ENCODE measurements at places on chromosomes 3 and 15. TPM values are rescaled to one million over a fixed set of nuclear protein-coding genes. Genes with fewer than 3 reads are reported as not detected.

DNA sequence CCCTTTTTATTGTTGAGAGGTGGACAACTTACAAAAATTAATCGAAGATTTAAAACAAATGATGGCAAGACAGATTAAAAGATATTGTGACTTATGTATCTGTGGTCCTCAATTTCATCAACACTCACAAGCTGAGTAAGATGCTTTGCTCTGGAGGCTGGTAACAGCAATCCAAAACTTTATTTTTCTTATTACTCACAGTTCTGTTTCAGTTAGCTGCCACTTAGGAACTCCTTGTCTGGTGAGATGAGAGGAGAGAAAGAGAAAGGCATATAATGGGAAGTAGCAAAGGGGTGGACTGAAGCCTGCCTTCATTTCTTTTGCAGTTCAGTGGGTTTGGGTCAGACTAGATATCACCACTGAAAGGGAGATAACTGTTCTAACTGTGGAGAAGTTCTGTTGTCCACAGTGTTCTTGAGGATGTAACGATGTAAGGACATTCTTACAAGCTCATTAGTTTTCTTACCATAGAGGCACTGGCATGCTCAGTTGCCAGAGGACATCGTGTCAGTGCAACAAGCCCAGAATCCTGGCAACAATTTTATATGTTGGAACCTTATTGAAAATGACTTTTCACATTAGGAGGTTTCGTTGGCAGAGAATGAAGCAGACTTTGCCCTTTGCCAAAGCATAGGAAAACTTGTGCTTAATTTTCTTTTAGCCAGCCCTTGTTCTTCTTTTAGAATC lies 93.6 kb downstream of the PLCL2 start:
- no peak for DNase-seq

DNA sequence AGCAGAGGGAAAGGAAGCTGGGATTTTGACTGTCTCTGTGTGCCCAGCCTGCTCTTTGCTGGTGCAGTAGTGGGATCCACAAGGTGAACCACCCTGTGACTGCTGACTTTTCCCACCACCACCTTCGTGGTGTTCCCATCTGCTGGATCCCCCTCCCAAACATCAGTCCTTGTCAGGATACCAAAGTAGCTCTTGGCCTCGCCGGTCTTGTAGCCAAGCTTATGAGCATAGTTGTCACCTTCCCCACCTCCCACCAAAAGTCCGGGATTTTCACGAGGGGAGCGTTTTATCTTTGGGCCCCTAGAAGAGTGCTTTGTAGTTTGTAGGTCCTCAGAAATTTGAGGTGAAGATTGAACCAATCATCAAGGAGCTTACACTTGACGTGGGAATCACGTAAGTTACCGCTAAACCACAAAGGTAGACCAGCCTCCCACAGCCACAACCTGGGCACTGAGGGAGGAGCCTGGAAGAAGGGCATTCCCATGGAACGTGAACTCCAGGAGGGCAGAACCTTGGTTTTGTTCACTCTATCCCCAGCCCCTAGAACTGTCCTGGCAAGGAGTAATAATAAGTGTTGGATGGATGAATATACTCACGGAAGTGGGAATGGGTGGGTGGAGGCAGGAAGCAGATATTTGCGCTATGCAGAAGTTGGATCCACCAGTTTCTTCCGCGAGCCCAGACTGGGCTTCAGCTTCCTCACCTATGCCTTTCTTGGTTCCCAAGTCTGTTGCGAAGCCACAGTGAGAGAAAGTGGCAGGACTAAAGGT lies 814 bp upstream of the TEX264 start:
- DNase-seq, result no peak

DNA sequence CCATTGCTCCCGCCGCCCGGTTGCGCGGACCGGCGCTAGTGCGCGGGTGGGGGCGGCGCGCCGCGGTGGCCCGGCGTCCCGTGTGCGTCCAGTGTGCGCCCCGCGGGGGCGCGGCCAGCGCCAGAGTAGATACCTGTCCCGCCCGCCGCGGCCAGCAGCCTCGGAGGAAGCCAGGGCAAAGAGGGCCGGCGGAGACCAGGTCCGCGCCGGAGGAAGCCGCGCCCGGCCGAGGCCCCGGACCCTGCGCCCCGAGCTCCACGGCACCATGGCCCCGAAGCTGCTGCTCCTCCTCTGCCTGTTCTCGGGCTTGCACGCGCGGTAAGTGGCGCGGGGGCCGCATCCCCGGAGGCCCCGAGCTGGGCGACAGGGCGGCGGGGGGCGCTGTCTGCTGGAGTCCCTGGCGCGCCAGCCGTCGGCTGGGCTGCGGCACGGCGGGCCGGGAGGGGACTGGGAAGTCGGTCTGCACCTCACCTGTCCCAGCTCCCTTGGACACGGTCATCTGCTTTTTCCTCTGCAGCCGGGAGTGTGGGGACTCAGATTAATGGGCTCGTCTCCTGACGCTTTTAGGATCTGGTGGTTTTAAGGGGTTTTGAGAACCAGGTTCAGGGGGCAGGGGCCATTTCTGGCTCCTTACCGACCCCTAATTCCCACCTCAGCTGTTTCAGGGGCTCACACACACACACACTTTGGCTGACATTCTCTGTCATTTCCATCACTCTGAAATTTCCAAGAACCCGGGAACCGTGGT lies 464 bp downstream of the GABRG3 start:
- no peak for DNase-seq

DNA sequence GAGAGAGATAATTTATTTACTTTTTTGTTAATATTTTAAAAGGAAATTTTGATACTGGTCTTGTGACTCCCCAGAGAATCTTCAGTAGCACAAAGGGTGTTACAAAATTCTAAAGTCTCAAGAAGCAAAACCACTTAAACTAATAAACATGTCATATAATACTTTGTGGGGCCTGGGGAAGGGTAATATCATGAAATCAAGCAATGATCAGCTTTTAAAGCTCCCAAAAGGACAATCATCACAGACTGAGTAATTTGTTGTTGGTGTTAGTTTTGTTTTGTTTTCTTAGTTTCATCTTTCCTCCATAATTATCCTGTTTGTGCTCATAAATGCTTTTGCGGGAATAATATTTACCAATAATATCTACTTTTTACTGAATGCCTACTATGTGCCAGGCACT lies 55.0 kb downstream of the TMEM212 start:
- DNase-seq, result no peak

DNA sequence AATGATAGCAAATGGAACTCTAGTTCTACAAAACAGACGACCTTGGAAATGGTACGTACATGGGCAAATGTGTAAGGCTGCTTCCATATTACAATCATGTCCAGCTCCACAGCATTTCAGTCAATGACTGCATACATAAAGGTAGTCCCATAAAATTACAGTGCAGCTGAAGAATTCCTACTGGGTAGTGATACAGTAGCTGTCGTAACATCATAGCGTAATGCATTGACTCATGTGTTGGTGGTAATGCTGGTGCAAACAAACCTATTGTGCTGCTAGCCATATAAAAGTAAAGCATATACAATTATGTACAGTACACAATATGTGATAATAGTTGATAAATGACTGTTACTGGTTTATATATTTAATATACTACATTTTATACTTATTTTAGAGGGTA lies 18.5 kb downstream of the TTC23 start:
- no peak for DNase-seq

GRCh38 chr3:179852142-179852905 lies 184.4 kb downstream of the PEX5L start:
- DNase-seq, result no peak

GRCh38 chr15:73357999-73358665 lies 10.6 kb downstream of the HCN4 start:
- DNase-seq, result no peak

- no peak for DNase-seq
These were observed 509.7 kb downstream of the TUSC7 start for GRCh38 chr3:117219296-117219695.

DNA sequence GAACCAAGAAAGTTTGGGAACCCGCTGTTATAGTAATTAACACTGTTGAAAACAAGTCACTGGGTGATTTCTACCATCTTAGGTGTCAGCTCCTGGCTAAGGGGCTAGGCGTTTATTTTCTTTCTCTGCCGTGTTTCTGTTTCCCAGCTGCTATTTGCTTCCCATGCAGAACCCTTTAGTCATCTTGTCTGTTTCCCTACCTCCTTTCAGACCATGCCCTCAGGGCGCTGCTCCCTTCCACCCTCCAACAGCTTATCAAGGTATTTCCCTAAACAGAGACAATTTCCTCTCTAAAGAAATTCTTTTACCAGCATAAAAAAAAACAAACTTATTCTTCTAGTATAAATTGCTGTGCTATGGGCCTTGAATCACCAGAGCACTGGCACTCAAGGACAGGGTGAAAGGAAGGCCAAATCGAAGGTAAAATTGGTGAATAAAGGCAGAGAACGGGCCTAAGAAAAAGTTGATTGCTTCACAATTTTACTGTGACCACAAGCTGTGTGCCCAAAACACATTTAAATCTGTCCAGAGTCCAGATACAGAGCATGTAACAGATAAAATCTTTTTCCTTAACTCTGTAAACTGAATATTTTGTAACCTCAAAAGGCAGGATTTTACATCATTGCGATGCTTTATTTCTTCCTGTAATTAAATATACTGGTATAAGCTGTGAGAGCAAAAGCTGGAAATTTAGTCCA lies 319.2 kb downstream of the ZNF621 start:
- no peak for DNase-seq

- DNase-seq, result peak; percentile 57
These were observed 20.1 kb downstream of the KBTBD8 start for GRCh38 chr3:67018105-67018788.

DNA sequence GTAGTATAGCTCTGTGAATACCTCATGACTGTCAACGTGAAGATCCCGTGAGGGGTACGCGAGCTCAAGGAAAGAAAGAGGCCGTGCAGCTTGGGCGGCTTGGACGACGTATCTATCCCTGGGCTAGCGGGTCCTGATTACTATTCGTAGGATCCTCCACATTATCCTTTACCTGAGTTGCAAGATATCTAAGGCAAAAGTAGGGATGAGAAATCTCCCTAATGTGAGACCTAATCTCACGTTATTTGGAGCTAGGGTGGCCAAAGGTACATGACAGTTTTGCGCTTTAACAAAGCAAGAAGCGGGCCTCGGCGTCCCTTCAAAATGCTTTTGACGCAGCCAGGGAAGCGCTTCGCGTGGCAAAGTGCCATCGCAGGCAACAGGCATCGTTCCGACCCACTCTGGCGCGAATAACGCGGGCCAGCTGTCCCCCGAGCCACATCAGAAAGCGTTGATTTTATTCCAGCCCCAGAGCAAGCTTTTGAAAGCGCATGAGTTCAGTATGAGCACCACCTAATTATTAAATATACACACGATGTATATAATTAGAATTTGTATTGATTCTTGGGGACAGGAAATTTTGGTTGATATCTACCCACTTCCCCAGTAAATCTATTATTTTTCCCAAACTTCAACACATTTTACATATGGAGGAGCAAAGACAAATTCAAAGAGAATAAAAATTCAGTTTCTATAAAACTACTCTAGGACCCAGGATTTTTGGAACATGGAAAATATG lies 2.5 kb upstream of the EOMES start:
- no peak for DNase-seq

GRCh38 chr3:9224490-9224889 lies 25.0 kb downstream of the SRGAP3 start:
- no peak for DNase-seq

- DNase-seq, result no peak
These were observed 555 bp downstream of the TM2D3 start for GRCh38 chr15:101651554-101652097.

DNA sequence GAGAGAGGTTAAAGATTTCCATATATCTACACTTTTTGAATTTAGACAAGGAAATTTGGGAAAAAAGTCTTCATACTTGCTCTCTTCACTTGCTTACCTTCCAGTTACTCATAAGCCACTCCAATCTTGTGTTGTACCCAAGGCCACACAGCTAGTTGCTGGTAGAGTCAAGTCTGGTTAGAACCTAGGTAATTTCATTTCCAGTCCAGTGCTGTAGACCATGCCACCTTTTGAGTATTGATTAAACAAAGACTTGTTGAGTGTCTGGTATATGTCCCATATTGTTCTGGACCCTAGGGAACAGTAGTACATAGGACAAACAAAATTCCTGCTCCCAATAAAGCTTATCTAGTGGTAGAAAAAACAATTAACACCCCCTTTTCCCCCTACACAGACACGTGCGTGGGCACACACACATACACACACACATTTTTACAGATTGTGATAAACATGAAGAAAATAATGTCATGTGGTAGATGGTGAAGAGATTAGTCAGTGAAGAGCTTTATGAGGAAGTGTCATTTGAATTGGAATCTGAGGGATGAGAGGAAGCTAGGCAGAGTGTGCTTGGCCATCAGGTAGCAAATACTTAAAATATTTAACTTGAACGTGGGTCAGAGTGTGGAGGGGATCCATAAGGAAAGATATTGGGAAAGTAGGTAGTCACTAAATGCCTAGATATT lies 2.1 kb downstream of the CMC1 start:
- no peak for DNase-seq

DNA sequence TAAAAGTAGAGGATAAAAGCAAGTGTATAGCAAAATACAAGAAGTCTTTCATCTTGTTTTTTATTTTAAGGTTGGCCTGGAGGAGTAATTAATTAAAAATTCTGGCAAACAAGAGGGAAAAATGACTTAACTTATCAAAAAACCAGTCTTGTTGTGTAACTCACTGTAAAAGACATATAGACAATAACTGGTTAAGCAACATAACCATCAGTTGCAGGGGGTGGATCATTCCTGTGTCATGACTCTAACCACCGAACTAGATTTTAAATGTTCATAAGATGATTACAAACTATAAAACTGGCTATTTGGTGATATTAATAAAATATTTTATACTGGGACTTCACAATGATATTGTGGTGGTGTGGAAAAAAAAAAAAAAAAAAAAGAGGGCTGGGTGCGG lies 130.6 kb downstream of the STAG1 start:
- no peak for DNase-seq

DNA sequence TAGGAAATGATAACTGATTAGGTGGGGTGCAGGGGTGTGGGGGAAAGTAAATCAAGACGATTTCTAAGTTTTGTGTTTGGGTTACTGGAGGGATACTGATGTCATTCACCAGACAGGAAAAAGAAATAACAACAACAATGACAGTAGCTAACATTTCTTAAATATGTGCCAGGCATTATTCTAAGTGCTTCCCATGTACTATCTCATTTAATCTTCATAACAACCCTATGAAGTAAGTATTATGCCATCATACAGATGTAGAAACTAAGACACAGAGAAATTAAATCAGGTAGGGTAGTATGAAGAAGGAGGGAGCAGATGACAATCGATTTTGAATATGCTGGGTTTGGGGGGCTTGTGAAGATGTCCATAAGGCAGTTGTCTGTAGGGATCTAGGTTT lies 13.3 kb downstream of the MYO5A start:
- no peak for DNase-seq

DNA sequence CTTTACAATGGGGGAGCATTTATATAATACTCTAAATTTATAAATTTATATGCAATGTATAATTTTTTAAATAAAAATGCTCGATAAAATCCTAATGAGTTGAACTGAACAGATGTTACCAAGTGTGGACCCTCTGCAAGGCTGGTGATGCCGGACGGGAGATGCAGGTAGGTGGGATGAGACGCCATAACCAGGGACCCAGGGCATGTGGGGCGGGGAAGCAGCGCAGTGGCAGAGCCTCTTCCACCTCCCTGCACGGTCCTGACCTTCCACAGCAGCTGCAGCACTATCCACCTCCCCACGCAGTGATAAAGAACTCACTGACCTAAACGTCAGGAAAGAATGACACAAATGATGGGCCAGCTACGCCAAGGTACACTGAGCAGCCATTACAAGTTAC lies 12.8 kb downstream of the PCSK6 start:
- no peak for DNase-seq

- peak; percentile 8 for DNase-seq
These were observed 209.0 kb downstream of the XXYLT1 start for GRCh38 chr3:195061756-195062655.

TUSC7 gene
- total RNA-seq, result not detected

FSTL1 gene
- total RNA-seq, result 376 TPM

LRRC15 gene
- 0.18 TPM for total RNA-seq

FOXL2 gene
- total RNA-seq, result not detected

IL12A gene
- 0.24 TPM for total RNA-seq

C2CD4B gene
- total RNA-seq, result 3.1 TPM

PLSCR5 gene
- not detected for total RNA-seq

Data from left cardiac atrium (tissue), 4 donors.